ENCODE measurements at places on chromosomes 7 and 10.

DNA sequence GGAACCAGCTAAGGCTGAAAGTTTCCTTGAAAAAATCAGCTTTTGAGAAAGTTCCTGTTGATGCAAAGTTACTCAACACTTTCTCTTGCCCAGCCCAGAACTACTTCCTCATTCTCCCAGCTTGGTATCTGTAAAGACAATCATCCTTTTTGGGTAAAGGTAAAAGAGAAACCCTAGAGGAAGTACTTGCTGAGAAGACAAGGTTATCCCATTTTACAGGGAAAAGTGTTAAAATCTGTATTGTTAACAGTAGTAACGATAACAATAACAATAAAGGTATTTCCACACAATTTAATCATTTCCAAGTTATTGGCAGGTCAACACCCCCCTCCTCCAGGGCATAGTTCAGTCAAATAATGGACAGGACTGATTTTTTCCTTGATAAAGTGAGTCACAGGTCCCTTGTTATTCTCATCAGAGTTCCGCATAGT is 2.4 kb downstream of the ALOX5 start:
- no peak for DNase-seq

GRCh38 chr7:37448011-37448635 is 541 bp downstream of the ELMO1 start:
- DNase-seq = no peak

- DNase-seq = no peak
These were observed 560.4 kb downstream of the IPMK start for GRCh38 chr10:57707300-57707658.

GRCh38 chr7:47471358-47471703 is 110.6 kb downstream of the TNS3 start:
- DNase-seq = no peak

- no peak for DNase-seq
These were observed 12.1 kb upstream of the NPFFR1 start for GRCh38 chr10:70295926-70296325.

GRCh38 chr10:53009961-53010907 is 237.7 kb upstream of the MBL2 start:
- DNase-seq = no peak

- no peak for DNase-seq
These were observed 59.2 kb downstream of the HSPA12A start for GRCh38 chr10:116683166-116683565.

DNA sequence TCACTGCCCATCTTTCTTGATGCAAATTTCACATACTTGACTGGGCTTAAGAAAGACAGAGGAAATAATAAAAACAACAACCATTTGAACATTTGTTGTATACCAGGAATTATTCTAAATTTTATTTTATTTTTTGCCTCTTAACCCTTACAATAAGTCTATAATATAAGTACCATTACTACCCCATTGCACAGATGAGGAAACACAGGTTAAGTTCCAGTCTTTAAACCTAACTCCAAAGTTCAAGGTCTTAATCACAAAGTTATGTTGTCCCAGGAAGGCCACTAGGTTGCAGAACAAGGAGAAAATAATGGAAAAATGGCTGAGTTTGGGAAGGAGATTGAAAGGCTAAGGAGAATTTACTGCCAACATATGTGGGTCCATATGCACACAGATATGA is 3.5 kb downstream of the FKBP14 start:
- no peak for DNase-seq

DNA sequence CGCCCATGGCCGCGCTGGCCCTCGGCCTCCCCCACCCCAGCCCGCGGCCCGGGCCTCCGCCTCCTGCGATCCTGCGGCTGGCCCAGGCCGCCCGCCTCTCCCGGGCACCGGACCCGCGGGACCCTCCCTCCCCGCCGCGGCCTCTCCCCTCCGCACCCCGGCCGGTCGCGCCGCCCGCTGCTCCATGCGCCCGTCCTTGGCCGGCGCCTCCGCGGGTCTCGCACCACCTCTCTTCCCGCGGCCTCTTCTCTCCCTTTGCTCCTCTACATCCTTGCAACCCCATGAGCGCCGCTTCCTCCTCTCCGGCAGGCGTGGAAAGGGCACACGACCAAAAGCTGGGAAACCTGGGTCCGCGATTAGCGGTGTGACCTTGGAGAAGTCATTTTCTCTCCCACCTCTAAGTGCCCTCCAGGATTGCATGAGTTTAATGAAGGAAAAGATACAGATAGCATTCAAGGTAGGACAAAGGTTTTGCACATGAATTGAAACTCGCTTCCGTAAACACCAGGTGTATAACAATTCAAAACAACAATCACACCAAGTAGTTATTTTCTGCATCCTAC is 448 bp upstream of the SRPK2 start:
- no peak for DNase-seq

- DNase-seq = no peak
These were observed 638.3 kb upstream of the TPK1 start for GRCh38 chr7:145474009-145474686.

DNA sequence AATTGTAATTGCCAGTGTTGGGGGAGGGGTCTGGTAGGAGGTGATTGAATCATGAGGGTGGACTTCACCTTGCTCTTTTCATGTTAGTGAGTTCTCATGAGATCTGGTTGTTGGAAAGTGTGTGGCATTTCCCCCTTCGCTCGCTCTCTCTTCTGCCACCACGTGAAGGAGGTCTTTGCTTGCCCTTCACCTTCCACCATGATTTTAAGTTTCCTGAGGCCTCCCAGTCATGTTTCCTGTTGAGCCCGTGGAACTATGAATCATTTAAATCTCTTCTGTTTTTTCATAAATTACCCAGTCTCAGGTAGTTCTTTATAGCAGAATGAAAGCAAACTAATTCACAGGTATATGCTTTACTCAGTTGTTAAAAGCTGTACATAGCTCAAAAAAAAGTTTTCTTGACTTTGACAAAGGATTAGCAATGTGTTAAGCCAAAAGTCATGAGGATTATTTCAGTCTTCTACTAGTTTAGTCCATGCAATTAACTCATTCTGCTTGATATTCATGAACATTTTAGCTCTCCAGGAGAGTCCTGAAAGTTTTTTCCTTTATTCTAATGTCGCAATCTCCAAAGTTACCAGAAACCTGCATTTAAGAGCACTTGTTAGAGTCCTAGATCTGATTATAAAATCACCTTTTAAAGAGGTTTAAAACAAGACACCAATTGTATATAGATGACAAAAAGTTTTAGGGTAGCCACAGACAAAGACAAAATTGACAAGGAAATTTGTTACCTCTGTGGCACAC is 27.7 kb upstream of the ARHGAP12 start:
- no peak for DNase-seq

GRCh38 chr7:36957620-36958019 is 233.3 kb upstream of the AOAH start:
- no peak for DNase-seq

- no peak for DNase-seq
These were observed 62.7 kb upstream of the LRRC4 start for GRCh38 chr7:128093614-128094570.
